ENCODE measurements at places on chromosomes 11 and 22.

DNA sequence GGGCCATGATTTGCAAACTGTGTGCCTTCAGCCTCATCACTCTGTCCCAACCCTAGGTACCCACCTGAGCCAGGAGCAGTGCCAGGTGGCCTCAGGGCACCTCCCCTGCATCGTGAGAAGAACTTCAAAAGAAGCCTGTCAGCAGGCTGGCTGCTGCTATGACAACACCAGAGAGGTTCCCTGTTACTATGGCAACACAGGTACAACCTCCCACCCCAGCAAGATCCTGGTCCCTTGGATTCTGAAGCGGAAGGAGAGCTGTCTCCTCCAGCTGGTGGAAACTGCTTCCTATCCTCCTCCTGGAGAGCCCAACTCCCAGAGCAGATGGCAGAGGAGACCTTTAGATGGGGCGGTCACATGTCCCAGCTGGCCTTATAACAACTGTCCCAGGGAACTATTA is 2.9 kb downstream of the ZP1 start:
- peaks cover 83% of the 10 kb centered on the region for H3K4me1 ChIP-seq
- H3K27me3 ChIP-seq, result no peaks in the 10 kb centered on the region
- DNase-seq, result no peak

GRCh38 chr22:30887861-30888260 is 80.7 kb downstream of the MORC2 start:
- no peak overlapping the region for H3K4me3 ChIP-seq
- H3K4me1 ChIP-seq, result no peaks in the 10 kb centered on the region
- no peak overlapping the region for H3K27ac ChIP-seq
- no peaks in the 10 kb centered on the region for H3K27me3 ChIP-seq

DNA sequence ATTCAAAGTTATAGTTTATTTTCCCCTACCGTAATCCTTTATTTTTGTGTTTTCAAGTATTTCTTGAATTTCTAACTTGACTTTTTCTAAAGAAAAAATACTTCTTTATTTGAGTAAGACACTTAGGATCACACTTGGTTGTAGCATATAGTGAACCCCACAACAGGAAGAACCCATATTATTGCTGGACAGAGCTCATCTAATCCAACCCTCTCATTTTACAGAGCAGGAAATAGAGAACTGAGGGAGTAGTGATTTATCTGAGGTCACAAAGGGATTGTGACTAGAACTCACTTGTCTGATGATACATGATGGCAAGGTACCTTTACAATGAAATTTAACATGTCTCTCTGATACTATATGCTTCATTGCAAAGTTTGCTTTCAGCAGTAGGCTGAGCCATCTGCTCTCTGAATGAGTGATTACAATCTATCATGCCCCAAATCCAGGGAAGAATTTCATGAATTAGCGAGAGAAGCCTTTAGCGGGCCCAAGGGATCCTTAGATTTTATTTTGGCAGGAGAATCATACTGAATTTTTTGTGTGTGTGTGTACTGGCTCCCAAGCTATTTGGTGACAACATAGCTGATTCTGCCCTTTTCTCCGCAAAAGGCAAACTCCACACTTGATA is 9.8 kb downstream of the SLC17A6 start:
- DNase-seq, result no peak
- H3K4me3 ChIP-seq, result no peak overlapping the region
- no peaks in the 10 kb centered on the region for H3K36me3 ChIP-seq
- no peaks in the 10 kb centered on the region for H3K4me1 ChIP-seq
- H3K27ac ChIP-seq, result no peak overlapping the region

GRCh38 chr11:18369398-18369797 is 25.0 kb upstream of the LDHA start:
- H3K4me3 ChIP-seq, result no peak overlapping the region
- H3K4me1 ChIP-seq, result peaks cover 5% of the 10 kb centered on the region
- no peak for DNase-seq
- H3K36me3 ChIP-seq, result peaks cover 27% of the 10 kb centered on the region
- H3K27ac ChIP-seq, result no peak overlapping the region

- peaks cover 8% of the 10 kb centered on the region for H3K36me3 ChIP-seq
- no peak for DNase-seq
- no peak overlapping the region for H3K4me3 ChIP-seq
- no peaks in the 10 kb centered on the region for H3K27me3 ChIP-seq
These were observed 40.8 kb downstream of the PDHX start for GRCh38 chr11:34957206-34957605.

DNA sequence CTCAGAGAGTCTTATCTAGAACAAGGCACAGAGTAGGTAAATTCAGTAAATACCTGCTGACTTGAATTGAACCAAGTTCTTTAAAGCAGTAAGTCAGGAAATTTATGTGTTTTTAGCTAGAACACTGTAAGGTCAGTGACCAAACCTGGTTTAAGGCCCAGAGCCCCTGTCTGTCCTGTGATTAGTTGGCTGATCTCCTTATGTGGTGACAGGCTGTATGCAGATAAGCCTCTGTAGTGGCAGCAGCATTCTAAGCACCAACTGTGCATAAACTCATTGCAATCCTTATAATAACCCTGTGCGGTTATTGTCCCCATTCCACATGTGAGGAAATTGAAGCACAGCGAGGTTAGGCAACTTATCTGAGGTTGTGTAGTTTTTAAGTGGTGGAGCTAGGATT is 40.5 kb downstream of the FBXO7 start:
- H3K4me1 ChIP-seq, result no peaks in the 10 kb centered on the region
- H3K27me3 ChIP-seq, result no peaks in the 10 kb centered on the region
- H3K4me3 ChIP-seq, result no peak overlapping the region
- H3K36me3 ChIP-seq, result no peaks in the 10 kb centered on the region
- no peak overlapping the region for H3K27ac ChIP-seq

DNA sequence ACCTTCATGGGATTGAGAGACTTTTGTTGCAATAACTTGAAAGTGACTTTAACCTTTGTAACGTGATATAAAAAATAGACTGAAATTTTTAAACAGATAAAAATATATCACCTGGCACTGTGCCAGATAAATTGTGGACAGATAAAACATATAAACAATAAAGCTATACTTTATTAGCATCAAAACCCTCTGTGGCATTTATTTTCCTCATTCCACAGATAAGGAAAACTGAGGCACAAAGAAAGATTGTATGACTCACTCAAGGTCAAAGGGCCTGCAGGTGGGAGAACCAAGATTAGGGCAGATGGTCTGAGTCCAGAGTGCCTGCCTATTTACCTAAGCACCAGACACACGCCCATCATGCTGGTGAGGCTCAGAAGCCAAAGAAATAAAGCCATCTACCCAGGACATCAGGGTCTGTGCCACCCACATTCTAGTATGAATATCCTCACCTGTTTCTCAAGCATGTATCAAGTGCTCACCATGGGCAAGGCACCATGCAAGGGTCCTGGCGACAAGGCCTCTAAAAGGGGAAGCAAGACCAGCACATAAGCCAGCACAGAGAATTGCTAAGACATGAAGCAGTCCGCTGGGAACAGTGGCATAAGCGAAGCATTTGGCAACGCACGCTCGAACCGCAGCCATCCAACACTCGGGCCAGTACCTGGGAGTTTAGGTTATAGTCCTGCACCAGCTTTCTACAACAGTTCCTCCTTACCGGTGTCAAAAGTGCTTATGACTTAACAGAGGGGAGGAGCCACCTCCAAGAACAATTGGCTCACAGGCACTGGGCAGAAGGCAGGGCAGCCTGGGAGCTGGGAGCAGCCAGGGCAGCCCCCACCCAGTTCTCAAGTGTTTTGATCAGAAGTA is 17.6 kb downstream of the MYH9 start:
- no peaks in the 10 kb centered on the region for H3K27me3 ChIP-seq
- peak overlapping the region; percentile 68 for H3K4me3 ChIP-seq
- no peak for DNase-seq
- H3K27ac ChIP-seq, result peak overlapping the region; percentile 84

GRCh38 chr11:132895340-132895739 is 637.0 kb downstream of the OPCML start:
- no peaks in the 10 kb centered on the region for H3K36me3 ChIP-seq
- H3K27me3 ChIP-seq, result no peaks in the 10 kb centered on the region
- no peak overlapping the region for H3K27ac ChIP-seq

- no peak for DNase-seq
- H3K27ac ChIP-seq, result peak overlapping the region; percentile 55
- peak overlapping the region; percentile 80 for H3K4me3 ChIP-seq
- peaks cover 28% of the 10 kb centered on the region for H3K4me1 ChIP-seq
- no peaks in the 10 kb centered on the region for H3K27me3 ChIP-seq
These were observed 649 bp downstream of the SELENOO start for GRCh38 chr22:50201191-50202129.

DNA sequence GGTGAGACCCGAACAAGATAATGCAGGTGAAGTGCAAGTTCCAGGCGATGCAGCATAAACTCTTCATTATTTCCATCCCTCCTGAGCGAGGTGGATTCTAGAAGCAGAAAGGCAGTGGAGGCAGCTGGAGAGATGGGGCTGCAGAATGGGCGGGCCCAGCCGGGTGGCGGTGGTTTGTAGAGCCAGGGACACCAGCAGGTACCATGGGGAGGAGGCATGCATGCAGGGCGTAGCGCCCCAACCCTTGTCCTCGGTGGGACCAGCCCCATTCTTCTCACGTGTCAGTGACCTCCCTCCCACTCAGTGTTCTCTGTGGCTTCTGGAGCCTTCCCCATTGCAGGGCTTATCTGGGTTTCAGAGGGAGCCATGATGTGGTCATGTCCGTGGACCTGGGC is 38.0 kb downstream of the MPPED1 start:
- no peaks in the 10 kb centered on the region for H3K36me3 ChIP-seq
- peaks cover 2% of the 10 kb centered on the region for H3K27me3 ChIP-seq
- H3K27ac ChIP-seq, result no peak overlapping the region

- no peak overlapping the region for H3K27ac ChIP-seq
- H3K4me1 ChIP-seq, result no peaks in the 10 kb centered on the region
- H3K4me3 ChIP-seq, result no peak overlapping the region
- DNase-seq, result no peak
- no peaks in the 10 kb centered on the region for H3K27me3 ChIP-seq
- H3K36me3 ChIP-seq, result peaks cover 4% of the 10 kb centered on the region
These were observed 254.9 kb downstream of the TMEM135 start for GRCh38 chr11:87292598-87292997.

GRCh38 chr11:4459500-4459899 is 10.4 kb downstream of the OR52K2 start:
- DNase-seq, result no peak

DNA sequence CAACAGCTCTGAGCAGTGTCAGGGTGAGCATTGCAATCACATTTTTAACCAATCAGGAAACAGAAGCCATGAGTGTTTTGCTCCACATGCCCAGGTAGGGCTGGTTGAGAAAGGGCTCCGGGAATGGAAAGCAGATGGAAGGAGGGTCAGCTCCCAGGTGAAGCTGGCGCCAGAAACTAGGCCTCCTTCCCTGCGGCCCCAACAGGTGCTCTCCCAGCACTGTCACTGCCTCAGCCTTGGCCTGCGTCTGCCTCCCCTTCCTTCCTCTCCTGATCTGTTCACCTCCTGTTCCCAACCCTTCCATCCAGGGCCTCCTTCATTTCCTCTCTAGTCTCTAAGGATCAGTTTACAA is 4.6 kb upstream of the VSIG10L2 start:
- H3K4me1 ChIP-seq, result peaks cover 11% of the 10 kb centered on the region
- DNase-seq, result no peak
- no peaks in the 10 kb centered on the region for H3K36me3 ChIP-seq
- peaks cover 3% of the 10 kb centered on the region for H3K27me3 ChIP-seq

- H3K4me1 ChIP-seq, result peaks cover 47% of the 10 kb centered on the region
- no peaks in the 10 kb centered on the region for H3K36me3 ChIP-seq
- H3K27ac ChIP-seq, result no peak overlapping the region
These were observed 20.9 kb upstream of the TMPRSS4 start for GRCh38 chr11:118055966-118056365.

GRCh38 chr11:117837791-117838190 is 13.2 kb upstream of the FXYD2 start:
- H3K36me3 ChIP-seq, result peaks cover 1% of the 10 kb centered on the region
- peak; percentile 65 for DNase-seq
- peak overlapping the region; percentile 16 for H3K27ac ChIP-seq
- H3K4me1 ChIP-seq, result peaks cover 23% of the 10 kb centered on the region
- H3K27me3 ChIP-seq, result peaks cover 11% of the 10 kb centered on the region
- no peak overlapping the region for H3K4me3 ChIP-seq

DNA sequence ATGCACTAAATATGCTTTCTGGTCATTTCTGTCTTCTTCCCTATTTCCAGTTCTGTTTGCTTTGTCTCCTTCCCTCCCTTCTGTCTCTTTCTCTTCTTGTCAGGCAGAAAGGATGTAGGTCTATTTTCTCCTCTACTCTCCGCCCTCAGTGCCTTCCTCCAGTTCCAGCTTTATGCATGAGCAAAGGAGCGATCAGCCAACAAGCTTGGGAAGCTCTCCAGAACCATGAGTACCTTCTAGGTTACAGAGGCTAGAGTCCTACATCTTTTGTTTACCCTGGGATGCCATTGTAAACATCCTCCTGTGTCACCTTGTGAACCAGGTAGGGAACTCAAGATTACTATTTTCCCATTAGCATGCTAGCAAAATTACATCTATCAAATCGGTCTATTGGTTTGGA is 7.9 kb upstream of the SPON1 start:
- no peaks in the 10 kb centered on the region for H3K36me3 ChIP-seq
- no peak for DNase-seq

DNA sequence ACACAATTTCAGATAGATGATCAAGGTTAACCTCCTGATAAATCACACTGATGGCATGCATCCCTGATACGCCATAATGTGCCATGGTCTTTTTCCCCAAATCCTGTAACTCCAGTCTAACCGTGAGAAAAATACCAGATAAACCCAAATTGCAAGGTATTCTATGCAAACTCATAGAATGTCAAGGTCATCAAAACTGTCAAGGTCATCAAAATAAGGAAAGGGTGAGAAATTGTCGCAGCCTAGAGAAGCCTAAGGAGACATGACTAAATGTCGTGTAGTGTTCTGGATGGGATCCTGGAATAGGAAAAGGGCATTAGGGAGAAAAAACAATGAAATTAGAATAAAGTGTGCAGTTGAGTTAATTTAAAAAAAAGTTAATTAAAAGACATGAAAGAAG is 4.7 kb downstream of the TTC12 start:
- no peak overlapping the region for H3K27ac ChIP-seq
- no peak overlapping the region for H3K4me3 ChIP-seq
- peaks cover 12% of the 10 kb centered on the region for H3K4me1 ChIP-seq

GRCh38 chr11:118082880-118083552 is 3.7 kb downstream of the SMIM35 start:
- no peak overlapping the region for H3K4me3 ChIP-seq
- peaks cover 7% of the 10 kb centered on the region for H3K36me3 ChIP-seq
- H3K27ac ChIP-seq, result no peak overlapping the region
- peaks cover 8% of the 10 kb centered on the region for H3K4me1 ChIP-seq
- no peak for DNase-seq

DNA sequence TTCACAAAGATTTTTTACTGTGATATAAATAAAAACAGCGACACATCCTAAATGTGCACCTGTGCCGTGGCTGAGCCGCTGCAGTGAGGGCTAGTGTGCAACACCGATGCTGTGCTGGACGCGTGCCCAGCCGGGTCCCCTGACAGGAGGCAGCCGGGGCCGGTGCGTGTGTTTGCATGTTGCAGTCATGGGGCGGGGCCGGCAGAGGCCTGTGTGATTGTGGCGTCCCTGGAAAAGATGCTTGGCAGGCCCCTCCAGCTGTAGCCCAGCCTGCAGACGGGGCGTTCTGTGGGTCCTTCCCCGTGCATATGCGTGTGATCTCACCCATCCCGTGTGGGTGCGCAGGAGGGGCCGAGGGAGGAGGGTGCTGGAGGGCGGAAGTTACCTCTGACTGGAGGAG is 30.6 kb downstream of the MUC6 start:
- DNase-seq, result no peak
- H3K4me1 ChIP-seq, result no peaks in the 10 kb centered on the region
- peaks cover 4% of the 10 kb centered on the region for H3K36me3 ChIP-seq

GRCh38 chr11:68282141-68282860 is 10.5 kb upstream of the C11orf24 start:
- no peaks in the 10 kb centered on the region for H3K27me3 ChIP-seq
- peak; percentile 81 for DNase-seq
- H3K27ac ChIP-seq, result peak overlapping the region; percentile 86
- H3K4me3 ChIP-seq, result peak overlapping the region; percentile 55
- H3K36me3 ChIP-seq, result peaks cover 6% of the 10 kb centered on the region

All from activated CD8-positive, alpha-beta memory T cell treated with anti-CD3 and anti-CD28 coated beads, Interleukin-2, amount 10 ng/mL, durations not matched to agents 7 days and 5 days (primary cell).